ENCODE measurements at places on chromosomes 3 and 15.

GRCh38 chr15:88664151-88664778, 25.4 kb downstream of the ISG20 start:
- no peak for DNase-seq

- DNase-seq: no peak
These were observed 66.1 kb upstream of the GALNT15 start for GRCh38 chr3:16108424-16108823.

DNA sequence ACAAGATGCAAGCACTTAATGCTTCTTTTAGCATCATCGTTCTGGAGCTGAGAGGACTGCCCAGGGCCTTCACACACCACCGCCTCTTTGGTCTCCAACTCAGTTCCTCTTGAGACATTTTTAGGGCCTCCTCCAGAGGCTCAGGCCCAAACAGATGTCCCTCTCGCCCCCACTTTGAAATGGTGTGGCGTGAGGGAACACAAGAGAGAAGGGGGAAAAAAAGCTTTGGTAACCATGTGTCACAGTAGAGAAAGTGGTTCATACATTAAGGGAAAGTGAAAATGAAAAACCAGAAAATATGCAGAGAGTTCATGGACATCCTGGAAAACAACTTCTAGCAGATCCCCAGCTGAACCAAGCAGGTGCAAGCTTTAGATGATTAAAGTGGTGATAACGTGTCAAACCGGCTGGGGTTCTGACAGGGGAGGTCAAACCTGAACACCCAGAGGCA, 33.1 kb upstream of the FOXP1 start:
- DNase-seq: no peak

DNA sequence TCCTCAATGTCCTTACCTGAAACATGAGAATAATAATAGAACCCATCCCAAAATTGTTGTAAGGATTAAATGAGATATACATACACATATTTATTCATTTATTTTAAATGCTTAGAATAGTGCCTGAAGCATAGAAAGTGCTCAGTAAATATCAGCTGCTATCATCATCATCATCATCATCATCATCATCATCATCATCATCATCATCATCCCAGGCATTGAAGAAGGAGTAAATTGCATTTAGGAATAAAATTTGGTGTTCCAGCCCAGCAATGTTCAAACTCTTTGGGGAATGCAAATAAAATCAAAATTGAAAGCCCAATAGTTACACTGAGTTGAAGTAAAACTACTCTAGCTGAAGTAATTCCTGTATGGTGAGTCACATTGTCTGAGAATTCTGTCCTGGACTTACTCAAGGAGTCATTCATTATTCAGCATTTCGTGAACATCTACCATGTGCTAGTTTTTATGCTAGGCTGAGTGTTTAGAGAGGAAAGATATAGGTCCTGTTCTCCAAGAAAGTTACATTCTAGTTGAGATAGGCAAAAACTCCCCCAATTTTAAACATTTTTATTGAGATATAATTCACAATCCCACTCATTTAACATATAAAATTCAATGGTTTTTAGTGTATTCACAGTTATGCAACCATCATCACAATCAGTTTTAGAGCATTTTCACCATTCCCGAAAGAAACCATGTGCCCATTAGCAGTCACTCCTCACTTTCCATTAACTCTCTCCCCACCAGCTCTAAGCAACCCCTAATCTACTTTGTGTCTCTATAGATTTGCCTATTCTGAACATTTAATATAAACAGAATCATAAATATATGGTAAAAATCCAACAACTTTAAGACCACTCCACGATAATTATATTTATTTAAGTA, 107.2 kb downstream of the FRMD5 start:
- DNase-seq: peak; percentile 91

DNA sequence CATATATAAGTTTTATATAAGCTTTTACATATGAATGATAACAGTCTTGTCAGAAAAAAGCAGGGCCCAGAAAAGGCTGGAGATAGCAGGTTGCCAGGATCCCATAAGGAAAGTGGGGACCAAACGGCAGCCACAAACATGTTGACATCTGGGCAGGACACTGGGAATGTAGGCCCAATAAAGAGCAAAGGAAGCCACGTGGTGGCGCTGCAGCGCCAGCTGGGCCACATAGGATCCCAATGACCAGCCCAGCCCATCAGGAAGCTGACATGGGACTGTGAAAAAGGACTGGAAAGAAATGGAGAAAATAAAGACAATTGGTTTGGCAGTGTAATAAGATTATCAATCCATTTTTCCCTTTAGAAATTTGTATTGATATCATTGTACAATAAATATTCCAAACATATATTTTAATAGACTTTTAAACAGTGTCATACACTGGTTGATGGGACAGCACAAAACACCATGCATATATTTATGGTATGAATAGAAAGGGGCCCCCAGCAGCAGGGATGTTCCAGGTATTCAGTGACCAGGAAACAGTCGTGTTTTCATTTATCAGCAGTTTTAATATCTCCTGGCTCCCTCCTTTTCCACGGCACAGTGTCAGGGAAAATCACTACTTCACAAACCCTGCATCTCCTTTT, 89.0 kb upstream of the STRIT1 start:
- DNase-seq: peak; percentile 65

DNA sequence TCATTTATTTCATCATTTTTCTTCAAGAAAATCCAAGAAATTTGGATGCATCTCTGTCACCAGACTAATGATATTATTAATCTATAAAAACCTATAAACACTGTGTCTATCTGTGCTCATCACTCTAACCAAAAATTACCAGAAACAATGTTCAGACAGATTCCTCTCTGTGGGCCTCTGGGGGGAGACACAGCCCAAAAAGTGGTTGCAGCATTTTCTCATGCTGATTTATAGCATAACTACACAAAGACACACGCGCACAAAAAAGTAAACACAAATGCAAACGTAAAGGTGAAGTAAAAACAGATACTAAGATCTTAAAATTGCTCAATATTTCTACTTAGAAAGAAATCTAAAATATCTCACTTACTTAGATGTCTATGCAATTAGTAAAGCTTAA, 976.0 kb downstream of the GBE1 start:
- peak; percentile 3 for DNase-seq

- DNase-seq: no peak
These were observed 162.2 kb downstream of the OXSM start for GRCh38 chr3:25952133-25952532.

DNA sequence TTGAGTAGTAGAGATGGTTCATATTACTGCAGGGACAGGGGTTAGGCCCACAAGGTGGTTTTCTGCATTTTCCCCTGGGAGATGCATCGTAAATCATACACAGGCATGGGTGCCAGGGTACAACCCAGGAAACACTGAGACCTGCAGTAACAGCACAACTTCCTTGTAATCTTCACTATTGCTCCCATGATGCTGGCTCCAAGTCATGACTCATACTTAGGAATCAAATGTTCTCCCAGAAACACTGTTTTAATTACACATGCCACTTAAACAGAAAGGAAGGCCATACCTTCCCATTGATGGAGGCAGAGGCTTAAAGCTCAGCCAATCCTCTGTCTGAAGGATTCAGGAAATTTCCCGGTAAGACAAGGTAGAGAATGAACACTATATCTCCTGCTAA, 106.5 kb downstream of the ERC2 start:
- DNase-seq: no peak

DNA sequence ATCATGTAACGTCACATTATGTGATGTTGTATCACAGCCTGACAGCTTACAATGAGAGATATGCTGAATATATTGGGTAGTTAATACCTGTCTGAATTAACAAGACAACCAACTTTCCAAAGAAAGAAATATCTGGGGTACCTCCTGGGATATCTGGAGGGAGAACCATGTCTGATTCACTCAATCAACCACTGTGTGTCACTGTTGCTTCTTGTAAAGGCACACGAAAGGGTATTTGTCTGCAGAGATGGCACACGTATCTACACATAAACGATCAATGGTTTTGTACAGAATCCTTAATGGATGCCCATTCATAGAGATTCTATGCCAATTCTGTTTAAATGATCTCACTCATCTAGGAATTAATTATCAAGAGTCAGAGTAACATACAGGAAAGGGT, 252.1 kb upstream of the TMCO5A start:
- peak; percentile 33 for DNase-seq

DNA sequence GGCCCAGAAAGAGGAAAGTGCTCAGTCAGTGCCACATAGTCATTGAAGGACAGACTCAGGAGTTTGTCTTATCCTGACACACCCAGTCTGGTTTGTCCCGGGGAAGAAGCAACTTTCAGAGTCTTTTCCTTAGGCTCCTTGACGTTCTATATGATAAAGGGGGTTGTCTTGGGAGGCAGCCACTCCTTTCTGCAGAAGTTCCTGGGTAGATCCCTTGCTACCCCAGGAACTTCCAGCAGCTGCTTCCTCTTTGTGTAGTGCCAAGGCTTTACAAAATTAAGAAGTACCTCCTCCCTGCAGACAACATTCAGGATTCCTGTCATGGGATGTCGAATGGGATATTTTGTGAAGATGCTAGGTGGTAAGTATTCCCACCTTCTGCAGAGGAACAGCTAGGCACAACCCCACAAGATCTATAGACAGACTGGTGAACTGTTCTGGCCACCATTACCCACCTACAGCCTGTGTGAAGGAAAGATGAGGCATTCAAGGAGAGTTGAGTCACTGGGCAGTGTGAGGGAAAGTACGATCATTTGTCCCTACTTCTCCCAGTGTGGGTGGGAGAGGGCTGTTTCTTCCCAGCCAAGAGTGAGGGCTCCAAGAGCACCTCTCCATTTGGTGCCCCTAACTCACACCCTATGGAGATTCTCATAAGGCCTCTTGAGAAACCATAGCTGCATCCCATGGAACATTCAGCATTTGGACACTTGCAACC, 11.3 kb downstream of the TMEM266 start:
- no peak for DNase-seq

DNA sequence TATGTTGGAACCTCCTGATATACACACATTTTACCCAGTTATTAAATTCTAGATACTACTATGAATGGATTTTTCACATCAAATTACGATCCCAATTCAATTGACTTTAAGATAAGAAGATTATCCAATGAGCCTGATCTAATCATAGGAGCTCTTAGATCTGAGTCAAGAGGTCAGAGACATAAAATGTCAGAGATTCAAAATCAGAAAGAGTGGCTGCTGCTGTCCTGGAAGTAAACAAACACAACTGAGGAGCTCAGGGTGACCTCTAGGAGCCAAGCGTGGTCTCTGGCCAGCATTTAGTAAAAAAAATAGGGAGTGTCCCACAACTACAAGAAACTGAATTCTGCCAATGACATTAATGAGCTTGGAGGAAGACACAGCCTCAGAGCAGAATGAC, 557.1 kb upstream of the CBLB start:
- no peak for DNase-seq

- peak; percentile 68 for DNase-seq
These were observed 31.2 kb downstream of the SATB1 start for GRCh38 chr3:18393906-18394305.

DNA sequence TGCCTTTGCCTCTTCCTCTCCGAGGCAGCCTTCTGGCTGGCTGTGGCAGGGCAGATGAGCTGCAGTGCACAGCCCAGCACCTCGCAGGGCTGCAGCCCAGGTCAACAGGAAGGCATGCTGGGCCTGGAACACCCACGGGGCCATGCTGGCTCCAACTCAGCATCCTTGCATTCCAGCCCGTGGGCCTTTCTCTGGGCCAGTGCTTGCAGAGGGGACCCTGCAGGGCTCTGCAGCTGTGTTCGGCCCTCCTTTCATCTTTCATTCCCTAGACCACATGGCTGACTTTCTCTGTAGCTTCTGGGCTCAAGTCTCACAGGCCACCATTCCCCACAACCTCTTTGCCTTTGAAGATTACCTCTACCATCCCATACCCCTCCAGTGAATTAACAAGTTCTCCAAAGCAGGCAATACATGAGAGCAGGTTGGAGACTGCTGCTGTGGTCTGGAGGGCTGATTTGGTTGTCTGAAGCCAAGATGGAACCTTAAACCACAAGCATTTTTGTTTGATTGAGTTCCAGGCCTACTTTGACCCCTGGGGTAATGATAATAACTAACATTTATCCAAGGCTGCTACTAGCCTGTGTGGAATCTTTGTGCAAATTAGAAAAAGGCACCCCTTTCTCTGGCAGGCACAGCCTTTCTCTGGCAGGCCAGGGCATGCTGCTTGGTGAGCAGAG, 5.9 kb downstream of the FAM131A start:
- DNase-seq: no peak

DNA sequence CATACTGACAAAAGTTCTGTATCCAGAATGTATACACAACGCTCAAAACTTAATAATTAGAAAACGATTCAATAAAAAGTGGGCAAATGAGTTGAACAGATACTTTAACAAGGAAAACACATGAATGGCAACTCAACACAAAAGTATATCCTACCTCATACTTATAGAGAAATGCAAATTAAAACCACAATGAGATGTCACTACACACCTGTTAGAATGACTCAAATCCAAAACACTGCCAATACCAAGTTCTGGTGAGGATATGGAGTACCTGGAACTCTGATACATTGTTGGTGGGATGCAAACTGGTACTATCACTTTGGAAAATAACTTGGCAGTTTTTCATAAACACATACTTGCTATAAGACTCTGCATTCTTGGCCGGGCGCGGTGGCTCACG, 42.1 kb downstream of the PRTG start:
- no peak for DNase-seq

DNA sequence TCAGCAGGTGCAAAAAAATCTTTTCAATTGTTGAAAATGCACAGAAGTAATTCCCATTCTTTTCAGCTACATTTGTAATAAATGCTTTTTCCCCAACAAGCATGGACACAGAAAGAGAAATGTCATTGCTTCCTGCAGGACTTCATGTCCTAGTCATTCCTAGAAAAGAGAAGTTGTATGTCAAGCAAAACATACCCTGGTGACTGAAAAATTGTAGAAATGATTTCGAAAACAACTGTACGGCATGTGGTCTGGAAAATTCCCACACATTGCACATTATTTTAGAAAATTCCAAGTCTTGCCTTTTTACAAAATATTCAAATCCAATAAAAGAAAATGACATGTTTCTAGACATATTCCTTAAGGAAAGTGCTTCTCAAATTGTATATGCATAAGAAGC, 50.4 kb upstream of the ALCAM start:
- no peak for DNase-seq

DNA sequence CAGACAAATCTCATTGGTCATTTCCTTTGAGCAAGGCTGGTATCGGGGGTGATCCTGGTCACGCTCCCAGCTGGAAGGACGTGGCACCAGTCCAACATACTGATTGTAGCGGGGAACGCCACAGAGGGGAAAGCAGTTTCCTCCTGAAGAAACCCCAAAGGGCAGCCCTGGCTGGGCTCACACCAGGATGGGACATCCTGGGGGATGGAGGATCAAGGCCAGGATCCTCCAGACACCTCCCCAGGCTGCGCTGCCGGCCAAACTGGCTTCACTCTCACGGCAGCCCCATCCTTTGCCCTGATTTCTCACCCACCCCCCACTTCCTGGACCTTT, 36.6 kb downstream of the MUC20 start:
- DNase-seq: no peak

All from fibroblast of pulmonary artery (primary cell).